ENCODE measurements at places on chromosomes 7 and 10. TPM values are rescaled to one million over a fixed set of nuclear protein-coding genes. Genes with fewer than 3 reads are reported as not detected.

Gene INMT
- not detected for total RNA-seq

Gene ANKRD1
- total RNA-seq: 127 TPM

Gene TAS2R38
- not detected for total RNA-seq

- no peak for DNase-seq
Observed at GRCh38 chr7:125357676-125358455, 428.2 kb upstream of the POT1 start.

DNA sequence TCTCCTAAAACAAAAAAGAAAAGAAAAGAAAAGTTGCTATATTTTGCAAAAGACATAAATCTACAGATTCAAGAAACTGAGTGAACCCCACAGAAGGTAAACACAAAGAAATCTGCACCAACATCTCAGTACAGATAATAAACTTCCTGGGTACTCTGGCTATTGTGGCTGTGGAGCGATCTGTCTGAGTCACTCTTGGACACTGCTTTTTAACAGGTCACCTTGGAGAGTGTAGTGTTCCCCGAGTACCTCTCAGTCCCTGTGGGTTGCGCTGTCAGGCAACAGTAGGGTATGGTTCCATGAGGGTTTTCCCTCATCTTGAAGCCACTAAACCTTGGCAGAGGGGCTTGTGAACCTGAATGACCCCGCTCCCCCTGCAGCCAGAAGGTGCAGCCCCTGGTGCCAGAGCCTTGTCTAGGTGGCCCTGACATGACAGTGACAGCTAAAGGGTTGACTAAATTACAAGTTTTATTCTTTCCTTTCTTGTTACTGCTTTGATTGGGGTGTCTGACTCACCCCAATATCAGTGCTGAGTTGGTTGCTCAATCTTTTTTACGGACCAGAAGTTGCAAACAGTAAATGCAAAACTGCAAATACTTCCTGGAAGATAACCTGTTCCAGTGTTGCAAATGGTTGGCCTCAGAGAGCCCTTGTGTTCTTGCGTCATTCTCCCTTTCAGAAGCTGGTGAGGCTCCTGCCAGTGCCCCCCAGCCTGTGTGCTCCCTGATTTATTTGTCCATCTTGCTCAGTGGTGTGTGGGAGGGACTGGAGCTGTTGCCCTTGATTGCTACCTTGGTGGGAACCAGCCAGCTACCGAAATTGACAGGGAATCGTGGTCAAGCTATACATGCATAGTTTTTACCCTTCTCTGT, 30.6 kb downstream of the POR start:
- no peak for DNase-seq

- no peak for DNase-seq
Observed at GRCh38 chr10:96208946-96209345, 62.4 kb downstream of the BLNK start.

GRCh38 chr7:120110169-120110568, 162.8 kb upstream of the KCND2 start:
- DNase-seq: no peak

- DNase-seq: peak; percentile 10
Observed at GRCh38 chr10:93261961-93262610, 188.4 kb downstream of the CYP26A1 start.

DNA sequence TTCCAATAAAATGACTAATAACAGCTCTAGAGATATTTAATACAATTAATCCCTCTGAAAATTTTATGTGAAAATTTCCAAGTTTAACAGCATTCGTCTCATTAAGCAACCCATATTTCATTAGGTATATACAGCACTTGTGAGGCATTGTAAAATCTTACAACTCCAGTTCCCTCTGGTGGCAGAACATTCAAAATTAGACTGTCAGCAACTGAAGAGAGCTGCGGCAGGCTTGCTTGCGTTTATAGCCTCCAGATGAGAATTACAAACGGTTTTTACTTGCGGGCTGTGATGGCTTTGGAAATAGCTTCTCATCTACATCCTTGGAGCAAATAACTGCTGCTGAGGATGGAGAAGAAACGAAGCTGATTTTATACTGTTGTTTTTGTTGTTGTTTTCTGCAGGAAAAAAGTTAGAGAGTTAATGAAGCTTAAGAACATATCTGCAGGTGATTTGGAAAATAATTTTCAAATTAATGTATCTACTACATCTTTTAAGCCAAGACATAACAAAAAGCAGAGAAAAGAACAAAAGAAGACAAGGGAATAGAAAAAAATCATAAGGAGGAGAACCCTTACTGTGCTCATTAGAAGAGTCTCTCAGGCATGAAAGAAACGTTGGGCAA, 171.3 kb downstream of the MAGI2 start:
- no peak for DNase-seq

GRCh38 chr10:88271761-88272543, 311.2 kb downstream of the RNLS start:
- DNase-seq: no peak

DNA sequence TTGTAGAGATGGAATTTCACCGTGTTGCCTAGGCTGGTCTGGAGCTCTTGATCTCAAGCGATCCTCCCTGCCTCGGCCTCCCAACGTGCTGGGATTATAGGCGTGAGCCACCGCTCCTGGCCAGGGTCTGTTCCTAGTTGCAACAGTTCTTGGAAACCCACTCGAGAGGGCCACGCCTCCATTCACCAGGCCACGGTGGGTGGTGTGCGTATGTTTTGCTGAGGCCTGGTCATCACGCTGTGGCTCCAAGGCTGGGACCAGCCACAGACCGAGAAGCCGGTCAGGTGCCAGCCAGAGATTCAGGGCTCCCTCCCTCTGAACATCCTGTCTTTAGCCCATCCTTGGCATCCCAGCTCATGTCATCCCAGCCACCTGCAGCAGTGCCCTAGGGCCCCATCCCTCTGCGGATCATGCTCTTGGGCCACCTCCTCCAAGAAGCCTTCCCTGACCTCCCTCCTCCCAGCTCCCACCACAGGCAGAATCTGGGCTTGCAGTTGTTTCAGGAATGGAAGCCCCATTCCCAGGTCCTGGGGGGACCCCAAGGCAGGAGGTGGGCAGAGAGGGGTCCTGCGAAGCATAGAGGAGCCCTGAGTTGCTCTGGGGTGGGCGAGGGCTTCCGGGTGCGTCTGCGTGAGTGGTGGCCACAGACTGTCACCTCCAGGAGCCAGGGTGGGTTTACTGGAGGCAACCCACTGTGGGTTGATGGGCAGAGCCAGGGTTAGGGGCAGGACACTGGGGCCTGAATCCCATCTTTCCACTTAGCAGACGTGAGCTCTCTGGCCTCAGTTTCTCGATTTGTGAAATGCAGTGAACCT, 5.2 kb downstream of the LAT2 start:
- DNase-seq: no peak

DNA sequence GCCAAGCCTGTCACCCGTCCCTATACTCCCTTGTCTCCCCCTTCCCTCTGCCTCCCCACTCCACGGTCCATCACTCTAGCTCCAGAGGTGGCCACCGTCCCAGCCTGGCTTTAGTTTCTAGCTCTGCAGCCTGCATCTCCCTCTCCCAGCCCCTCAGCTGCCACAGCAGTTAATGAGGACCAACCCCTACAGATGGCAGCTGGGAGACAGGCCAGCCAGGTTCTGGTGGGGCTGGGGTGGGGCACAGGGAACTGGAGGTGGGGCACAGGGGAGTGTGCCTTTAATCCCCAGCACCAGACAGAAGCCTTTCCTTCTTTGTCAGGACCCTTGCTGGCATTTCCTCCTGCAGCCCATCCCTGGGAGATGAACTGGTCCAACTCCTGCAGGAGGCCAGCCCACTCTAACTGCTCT, 21.1 kb downstream of the UNC5B start:
- DNase-seq: no peak

DNA sequence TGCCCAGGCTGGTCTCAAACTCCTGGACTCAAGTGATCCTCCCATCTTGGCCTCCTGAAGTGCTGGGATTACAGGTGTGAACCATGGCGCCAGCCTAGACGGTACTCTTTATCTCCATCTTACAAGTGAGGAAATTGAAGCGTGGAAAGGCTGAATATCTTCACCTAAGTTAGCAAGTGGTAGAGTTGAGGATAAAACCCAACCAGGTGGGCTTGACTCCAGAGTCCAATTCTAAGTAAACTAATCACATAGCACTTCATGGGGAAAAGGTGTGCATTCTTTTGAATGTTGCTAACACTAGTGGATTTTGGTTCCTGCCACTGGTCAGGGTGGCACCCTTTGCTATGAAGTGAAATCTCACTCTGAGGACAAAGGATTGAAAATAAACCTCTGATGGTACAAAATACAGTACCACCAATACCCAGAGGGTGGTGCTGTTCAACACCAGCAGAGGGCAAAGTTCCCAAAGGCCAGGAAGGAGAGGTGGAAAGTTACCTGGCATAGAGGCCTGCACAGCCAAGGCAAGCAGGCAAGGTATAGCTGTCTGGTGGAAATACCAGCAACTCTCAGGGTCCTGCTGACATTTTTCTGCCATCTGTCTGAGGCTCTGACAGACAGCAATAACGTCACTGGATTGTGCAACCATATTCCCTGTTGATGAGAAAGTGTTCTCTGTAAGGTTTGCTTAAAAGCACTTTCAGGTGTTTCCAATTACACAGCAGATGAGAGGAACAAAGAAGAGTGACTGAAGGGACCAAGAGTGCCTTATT, 17.6 kb downstream of the ZDHHC16 start:
- DNase-seq: no peak

DNA sequence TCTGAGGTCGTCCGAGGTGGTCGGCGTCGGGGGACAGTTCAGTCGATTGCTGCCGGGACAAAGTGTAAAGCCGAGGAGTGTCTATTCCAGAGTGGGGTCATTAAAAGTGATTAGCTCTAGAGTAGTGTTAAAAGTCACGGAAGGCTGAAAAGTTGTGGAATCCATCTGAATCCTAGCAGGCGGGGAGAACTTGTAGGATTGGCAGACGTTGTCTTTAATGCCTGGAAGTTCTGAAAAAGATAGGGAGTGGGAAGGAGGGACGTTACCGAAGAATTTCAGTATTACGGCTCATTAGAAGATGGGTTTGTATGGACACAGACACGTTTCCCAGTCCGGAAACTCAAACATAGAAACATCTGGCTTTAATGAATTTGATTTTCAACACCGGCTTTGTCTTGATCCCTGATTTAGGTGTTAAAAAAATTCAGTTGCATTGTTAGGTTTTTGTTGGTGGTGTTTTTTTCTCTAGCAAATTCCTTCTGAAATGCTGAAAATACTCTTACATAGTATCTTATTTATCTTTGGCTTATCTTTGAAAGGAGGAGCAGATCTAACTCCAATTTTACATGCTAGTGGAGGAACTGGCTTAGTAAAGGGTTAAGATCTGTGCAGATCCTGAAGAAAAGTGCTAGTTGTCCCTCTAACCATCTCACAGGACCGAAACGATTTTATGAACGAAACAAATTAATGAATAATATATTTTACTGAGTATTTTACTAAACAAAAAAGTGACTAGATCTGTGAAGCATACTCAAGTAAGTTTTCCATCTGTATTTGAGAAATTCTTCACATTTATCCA, 900 bp downstream of the MKLN1 start:
- DNase-seq: no peak

DNA sequence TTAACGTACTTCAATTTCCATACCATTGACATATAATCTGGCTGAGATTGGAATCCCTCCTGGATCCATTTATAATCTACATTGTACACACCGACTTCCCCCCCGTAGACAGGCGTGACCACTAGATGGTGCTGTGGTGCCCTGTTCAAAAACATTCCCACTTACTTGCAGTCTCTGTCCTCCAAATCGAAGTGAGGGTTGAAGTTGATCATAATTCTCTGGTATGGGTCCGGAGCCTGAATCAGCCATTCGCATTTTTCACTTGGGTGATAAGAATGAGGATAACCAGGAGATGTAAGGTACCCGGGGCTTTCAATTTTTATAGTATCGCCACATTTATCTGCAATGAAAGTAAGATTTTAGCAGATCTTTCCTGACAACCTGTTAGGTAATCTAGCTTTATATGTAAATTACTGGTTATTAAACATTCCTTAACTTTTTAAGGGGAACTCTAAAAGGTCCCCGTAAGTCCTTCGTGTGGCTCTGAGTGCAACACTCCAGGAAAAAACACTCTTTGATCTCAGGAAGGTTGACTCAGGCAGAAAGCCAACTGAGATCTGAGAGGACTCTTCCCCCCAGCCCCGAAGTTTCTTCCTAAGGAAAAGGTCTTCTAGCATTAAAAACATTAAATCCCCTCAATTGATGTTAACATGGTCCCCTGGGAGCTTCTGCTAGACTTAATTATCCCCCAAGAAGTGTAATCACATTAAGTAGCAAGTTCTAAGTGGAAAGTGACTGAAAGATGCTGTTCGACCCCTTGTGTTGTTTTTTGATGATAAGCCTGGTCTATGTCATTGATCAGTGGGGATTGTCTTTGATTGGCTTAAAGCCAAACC, 3.7 kb downstream of the NRP1 start:
- no peak for DNase-seq

Gene XRCC2
- 10.3 TPM for total RNA-seq

Gene ARHGEF35
- 5.3 TPM for total RNA-seq

DNA sequence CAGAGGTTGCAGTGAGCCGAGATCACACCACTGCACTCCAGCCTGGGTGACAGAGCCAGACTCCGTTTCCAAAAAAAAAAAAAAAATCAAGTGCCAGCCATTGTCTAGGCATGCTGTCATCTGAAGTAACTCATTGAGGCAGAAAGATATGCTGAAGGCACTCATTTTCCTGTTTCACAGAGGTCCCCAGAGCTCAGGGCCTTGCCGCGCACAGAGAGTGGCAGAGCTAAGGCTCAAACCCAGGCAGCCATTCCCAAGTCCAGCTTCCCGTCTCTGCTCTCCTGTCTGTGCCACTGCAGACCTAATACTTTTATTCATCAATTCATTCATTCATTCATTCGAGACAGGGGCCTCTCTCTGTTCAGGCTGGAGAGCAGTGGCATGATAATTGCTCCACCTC, 3.5 kb downstream of the GRIFIN start:
- no peak for DNase-seq

DNA sequence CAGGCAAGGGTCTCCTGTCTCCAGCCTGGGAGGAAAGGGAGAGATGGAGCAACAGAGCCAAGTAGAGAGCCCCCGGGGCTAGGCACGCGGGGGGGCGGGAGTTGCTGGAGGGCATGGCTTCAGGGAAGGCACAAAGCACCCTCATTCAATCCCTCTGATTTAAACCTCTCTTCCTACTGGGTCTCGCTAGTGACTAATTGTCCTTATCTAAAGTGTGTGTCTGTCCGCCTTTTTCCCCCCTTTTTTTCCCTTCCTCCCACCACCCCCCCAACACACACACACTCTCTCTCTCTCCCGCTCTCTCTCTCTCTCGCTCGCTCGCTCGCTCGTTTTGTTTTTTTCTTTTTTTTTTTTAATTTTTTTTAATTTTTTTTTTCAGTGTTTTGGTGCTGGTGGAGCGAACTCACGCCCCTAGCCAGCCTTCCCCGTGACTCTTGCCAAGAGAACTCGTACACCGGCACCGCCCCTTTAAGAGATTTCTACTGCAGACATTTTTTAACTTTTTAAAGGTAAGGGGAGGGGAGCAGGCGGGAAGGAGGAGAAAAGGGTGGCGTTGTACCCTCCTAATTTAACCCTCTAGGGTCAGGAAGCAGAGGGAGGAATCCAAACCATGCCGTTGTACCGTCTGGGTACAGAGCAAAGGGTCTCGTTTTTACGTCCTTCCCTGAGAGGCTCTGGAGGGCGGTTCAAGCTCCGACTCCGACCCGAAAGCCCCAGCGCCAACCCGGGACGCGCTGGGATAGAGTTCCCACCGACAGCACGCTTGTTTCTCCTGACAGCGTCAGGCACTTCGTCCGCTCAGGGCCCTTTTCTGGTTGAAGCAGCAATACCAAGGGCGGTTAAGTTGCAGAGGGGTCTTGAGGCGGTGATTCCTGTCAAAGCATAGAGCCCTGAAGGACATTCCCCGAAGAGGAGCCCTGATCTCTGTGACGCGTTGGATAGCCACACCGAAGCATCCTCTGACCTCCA, at the start of gene HPSE2:
Gene HPSE2 (minus strand): TSS at position 195 of the 969 bp plus-strand sequence.
- no peak for DNase-seq

Gene RABGEF1
- 19.2 TPM for total RNA-seq

All from epithelial cell of proximal tubule (primary cell).